T-helper 1 cell (primary cell): ENCODE measurements at places on chromosomes 4 and X.

GRCh38 chr4:55561889-55562288 lies 15.2 kb upstream of the CLOCK start:
- no peak for DNase-seq

DNA sequence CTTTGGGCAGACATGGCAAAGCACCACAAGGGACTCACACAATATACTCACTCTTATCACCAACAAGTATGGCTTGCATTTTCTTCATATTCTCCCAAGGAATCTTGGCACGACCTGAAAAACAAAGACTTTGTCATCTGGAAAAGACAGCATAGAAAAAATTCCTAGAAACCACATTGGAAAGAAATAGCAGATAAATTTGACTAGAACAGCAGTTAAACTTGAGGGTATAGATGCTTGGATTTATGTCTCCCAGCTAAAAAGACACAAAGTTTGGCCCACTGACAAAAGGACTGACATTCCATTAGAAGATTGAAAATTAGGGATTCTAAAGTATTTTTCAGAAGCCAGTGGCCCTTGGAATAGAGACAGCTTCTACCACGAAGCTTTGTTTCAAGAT lies 6.9 kb upstream of the VEGFC start:
- DNase-seq, result no peak

GRCh38 chrX:71604141-71604540 lies 14.2 kb downstream of the CXCR3 start:
- DNase-seq, result no peak

GRCh38 chr4:120400441-120400840 lies 333.8 kb upstream of the MAD2L1 start:
- DNase-seq, result no peak

DNA sequence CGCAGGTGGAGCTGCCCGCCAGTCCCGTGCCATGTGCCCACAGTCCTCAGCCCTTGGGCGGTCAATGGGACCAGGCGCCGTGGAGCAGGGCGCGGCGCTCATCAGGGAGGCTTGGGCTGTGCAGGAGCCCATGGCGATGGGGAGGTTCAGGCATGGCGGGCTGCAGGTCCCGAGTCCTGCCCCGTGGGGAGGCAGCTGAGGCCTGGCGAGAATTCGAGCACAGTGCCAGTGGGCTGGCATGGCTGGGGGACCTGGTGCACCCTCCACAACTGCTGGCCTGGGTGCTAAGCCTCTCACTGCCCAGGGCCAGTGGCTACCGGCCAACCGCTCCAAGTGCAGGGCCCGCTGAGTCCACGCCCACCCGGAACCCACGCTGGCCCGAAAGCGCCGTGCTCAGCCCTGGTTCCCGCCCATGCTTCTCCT lies 646.5 kb downstream of the GABRG1 start:
- no peak for DNase-seq

- DNase-seq, result no peak
Measured at GRCh38 chrX:29862126-29862677, 353.2 kb upstream of the MAGEB2 start.

- no peak for DNase-seq
Measured at GRCh38 chr4:122540838-122541237, 80.0 kb downstream of the IL21 start.

- DNase-seq, result no peak
Measured at GRCh38 chrX:64265265-64265664, 34.9 kb upstream of the ASB12 start.

DNA sequence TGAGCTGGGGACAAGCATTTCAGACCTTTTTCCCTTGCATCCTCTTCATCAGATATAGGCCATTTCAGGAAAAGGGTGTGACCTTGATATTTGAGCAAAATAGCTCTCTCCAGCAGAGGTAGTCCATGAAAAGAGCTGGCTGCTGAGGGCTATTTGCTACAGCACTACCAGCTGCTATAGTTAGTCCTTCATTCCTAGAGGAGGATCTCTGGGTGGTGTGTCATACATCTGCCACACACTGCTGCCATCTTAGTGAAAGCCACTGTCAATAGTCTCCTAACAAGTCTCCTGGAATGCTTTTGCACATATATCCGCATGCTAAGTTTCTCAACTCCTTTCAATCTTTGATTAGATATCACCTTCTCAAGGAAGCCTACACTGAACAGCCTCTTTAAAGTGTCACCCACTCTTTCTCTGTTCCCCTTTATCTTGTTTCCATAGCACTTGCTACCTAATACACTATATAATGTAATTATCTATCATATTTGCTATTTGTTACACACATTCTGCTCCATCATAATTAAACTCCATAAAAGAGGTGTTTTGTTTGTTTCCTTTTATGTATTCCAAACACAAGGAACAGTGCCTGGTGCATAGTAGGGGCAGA lies 131.9 kb downstream of the TBC1D19 start:
- no peak for DNase-seq

GRCh38 chr4:182937268-182938204 lies 20.4 kb upstream of the DCTD start:
- no peak for DNase-seq

GRCh38 chrX:8724300-8724699 lies 7.6 kb downstream of the ANOS1 start:
- DNase-seq, result no peak

- DNase-seq, result no peak
Measured at GRCh38 chrX:11438380-11438723, 145.1 kb downstream of the AMELX start.

DNA sequence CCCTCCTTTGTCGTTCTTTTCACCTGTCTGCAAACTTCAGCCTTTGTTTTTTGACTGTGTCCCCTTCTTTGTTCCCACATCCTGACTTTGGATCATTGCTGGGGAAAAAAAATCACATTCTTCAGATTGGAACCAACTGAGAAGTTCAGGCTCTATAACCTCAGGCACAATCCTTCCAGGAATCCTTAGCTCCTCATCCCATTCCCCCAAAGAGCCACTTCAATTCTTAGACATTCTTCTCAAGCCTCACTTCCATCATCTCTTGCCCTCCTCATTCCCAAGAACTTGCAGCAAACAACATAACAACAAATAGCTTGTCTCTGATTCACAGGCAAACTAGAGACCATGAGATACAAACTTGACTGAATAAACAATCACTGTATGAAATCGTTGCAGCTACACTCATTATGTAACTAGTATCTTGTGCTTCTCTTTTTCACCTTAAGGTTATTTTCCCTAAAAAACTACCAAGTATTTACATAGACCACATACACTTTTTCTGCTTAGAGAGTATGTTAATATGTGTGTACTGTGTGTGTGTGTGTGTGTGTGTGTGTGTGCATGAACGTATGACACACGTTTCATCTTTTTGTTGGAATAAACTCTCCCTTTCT lies 26.4 kb upstream of the PGM2 start:
- DNase-seq, result no peak

DNA sequence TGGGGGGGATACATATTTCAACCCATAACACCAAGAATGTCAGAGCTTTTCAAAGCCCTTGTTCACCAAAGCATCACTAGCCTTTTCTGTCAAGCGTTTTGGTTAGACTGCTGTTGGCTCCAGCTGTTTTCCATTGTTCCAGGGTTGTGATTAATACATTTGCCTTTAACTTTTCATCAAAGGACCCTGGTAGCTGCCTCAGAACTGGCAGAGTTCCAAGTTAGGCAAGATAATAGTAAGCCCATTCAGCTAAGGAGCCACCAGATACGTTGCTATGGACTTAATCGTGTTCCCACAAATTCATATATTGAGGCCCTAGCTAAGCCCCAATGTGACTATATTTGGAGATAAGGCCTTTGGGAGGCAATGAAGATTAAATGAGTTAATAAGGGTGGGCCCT lies 37.1 kb downstream of the ENOPH1 start:
- no peak for DNase-seq

GRCh38 chr4:126701756-126702155 lies 931.0 kb upstream of the INTU start:
- DNase-seq, result no peak

GRCh38 chrX:100863326-100863864 lies 10.8 kb downstream of the NOX1 start:
- no peak for DNase-seq

GRCh38 chr4:144507311-144508101 lies 138.4 kb upstream of the HHIP start:
- no peak for DNase-seq

DNA sequence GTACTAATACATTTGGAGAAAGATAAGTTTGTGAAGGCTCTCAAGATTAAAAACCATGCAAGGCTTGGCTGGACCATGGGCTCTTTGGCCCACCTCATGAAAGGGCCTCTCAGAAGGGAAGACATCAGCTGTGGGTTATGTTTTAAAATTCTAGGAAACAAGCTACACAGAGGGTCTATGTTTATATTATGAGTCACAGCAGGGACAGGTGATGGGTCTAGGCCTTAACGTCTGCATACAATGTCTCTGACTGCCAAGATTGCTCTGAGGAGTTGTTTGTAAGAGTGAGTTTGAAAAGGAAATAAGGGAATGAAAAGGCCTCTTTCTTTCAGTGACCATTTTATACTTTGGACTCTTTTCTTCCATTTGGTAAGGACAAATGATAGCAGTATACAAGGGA lies 77.0 kb upstream of the ARMCX2 start:
- DNase-seq, result no peak

GRCh38 chrX:41407816-41408215 lies 39.3 kb upstream of the NYX start:
- DNase-seq, result no peak

DNA sequence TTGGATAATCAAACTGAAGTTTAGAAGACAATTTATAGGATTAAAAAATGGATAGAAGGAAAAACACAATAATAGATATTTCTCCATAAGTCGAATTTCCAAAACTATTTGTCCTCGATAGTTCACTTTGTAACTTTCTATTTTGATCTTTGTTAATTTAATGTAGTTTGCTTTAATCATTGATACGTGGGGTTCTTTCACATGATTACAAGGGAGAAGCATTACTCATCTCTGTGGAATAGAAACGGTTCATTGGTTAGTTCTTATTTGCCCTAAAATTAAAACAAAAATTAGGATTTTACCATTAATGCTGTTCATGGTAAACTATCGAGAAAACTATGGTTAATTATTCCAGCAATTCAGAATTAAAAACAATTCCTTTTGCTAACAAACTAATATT lies 2.1 kb downstream of the TET2 start:
- DNase-seq, result no peak

DNA sequence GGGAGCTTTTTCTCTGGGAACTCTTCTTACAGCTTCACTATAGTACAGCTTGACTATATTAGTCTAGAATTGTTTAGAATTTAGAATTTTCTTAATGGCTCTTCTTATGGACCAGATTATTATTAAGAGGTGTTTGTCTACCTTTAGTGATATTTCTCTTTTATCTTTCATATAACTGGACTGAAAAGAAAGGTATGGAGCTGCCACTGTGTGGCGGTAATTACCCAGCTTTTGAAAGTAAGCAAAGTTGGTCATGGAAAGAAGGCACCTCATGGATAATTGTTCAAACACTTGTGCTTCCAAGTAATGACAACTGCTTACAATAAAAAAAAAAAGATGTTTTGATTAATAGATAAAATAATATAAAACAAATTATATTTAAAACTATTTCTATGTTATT lies 1112.5 kb downstream of the TECRL start:
- DNase-seq, result no peak

- no peak for DNase-seq
Measured at GRCh38 chr4:836750-837301, 10.9 kb upstream of the CPLX1 start.

- no peak for DNase-seq
Measured at GRCh38 chr4:169185133-169185956, 85.4 kb downstream of the SH3RF1 start.

- DNase-seq, result peak; percentile 38
Measured at GRCh38 chrX:81120936-81121371, 80.8 kb downstream of the HMGN5 start.

DNA sequence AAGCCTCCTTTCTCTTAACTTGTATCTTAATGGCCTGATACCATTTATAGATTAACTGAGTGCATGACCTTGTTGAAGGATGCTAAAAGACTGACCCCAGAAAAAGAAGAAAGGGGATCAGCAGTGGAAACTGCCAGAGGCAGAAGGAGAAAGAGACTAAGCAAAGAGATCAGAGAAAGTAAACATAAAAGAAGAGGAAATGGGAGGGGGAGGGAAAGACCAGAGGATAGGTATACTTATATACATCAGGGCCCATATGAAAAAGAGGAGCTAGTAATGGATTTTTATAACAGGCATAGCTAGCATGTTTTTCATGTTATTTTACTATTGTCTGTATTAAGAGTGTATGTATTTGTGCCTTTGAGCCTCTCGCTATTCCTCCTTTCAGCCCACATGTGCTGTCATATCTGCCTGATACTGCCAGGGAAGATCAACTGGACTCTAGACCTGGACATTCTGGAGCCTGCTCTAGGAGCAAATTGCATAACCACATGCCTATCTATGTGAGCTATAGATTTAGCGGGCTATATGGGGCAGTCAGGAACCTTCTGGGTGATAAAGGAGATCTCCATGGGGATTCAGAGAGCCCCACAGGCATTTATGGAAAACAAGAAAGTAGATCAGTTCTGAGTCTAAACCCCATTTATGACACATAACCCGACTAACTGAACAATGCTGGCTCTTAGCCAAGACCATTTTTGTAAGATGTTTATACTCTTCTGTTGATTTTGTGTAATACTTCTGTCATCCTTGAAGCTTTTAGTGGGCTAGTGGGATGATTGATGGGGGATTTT lies 13.4 kb upstream of the SNX12 start:
- no peak for DNase-seq

DNA sequence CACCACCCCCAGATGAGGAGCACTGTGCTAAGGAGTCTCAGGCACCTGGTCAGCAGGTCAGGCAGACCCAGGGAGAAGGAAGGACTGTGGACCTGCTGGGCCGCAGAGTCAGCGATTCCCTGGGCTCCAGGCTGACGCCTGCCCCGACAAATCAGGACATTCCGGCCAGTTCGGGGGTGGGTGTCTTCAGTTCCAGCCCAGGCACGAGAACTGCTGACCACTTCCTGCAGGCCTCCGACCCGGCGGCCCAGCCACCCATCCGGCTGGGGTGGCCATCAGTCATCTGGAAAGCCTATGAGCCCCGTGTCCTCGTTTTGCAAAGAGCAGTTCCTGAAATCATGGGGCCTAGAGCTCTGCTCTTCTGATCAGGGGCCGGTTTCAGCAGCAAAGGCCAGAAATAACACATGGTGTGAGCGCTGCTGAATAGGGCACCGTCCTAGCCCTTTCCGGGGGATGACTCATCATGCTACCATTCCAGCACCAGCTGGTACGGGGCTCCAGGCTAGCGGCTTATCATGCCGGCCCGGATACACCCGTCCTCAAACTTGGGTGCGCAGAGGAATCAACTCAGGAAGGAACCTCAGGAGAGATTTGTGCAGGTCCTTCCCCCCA lies 7.8 kb upstream of the SH3TC1 start:
- DNase-seq, result no peak

DNA sequence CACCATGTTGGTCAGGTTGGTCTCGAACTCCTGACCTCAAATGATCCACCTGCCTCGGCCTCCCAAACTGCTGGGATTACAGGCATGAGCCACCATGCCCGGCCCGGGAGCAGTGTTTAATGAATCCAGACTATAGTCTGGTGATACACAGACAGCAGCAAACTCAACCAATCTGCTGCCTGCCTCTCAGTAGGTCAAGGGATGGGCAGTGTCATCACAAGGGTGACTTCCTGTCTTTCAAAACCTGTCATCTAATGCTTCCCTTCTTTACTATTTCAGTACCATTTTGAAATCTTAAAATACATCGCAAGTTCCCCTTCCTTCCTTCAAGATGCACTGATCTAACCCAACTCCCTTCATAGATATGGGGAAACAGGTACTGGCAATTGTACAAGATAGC lies 8.4 kb downstream of the RPL39 start:
- no peak for DNase-seq
